ENCODE measurements at places on chromosomes 5 and 9.

- DNase-seq = no peak
Observed at GRCh38 chr5:169197343-169197742, 103.6 kb downstream of the SLIT3 start.

GRCh38 chr5:100900796-100901781, 2.0 kb downstream of the ST8SIA4 start:
- peak; percentile 46 for DNase-seq

DNA sequence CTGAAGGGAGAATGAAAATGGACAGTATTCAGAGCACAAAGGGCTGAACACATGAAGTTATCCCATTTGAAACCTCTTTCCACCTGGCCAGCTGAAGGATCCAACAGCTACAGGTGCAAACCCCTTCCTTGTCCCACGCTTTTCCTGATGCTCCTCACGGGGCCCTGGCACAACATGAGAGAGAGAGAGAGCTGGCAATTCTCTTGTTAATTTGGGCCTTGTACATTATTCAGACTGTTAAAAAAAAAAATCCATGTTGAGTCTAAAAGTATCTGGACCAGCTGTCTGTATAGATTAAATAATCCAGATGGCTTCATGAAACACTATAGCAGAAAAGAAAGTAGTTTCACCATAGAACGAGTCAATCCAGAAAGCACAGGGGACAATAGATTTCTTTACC, 74.1 kb downstream of the HMHB1 start:
- DNase-seq = peak; percentile 55

DNA sequence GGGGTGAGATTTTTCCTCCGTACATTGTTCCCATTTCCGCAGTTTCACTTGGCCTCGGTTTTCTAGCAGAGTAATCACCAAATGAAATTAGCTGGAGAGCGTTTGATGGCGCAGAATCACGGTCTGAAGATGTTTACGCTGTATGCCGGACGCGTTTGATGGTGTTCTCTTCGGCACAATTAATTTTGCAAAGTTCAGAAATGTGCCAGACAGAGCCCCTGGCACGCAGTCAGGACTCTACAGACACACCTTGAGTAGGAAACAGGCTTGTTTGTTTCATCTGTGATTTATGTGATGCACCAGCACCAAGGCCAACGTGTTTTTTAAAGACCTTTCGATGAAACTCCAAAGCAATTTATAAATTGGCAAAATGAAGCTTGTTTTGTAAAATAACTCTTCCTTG, 863 bp upstream of the LIFR start:
- no peak for DNase-seq

DNA sequence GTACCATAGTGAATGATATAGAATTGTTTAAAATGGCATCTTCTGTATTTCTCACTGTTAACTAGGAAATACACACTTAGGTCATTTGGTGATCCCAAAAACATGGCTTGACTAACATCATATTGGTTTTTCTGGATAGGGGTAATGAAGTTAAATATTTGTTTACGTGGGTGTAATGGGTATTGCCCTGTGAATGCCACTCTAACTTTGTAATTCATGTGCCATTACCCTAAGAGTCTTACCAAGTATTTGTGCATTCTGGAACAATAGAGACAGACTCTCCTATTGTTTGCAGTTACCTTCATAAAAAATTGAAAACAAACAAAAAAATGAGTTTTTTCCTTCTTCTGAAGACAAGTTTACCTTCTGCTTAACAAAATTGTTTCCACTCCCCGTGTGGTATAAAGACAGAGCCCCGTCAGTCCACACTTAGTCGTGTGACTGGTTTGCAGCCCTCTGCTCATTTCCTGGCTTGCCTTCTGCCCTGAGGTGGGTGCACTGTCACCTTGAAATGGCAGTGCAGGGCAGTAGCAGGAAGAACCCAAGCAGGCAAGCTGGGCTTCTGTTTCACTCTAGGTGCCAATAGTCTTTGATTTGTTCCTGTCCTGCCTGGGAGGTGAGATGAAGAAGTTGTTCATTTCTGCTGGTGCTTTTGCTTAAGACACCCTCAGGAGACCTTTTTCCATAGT, 9.6 kb upstream of the CATSPER3 start:
- no peak for DNase-seq

GRCh38 chr5:65815161-65815560, 93.2 kb downstream of the NLN start:
- no peak for DNase-seq

DNA sequence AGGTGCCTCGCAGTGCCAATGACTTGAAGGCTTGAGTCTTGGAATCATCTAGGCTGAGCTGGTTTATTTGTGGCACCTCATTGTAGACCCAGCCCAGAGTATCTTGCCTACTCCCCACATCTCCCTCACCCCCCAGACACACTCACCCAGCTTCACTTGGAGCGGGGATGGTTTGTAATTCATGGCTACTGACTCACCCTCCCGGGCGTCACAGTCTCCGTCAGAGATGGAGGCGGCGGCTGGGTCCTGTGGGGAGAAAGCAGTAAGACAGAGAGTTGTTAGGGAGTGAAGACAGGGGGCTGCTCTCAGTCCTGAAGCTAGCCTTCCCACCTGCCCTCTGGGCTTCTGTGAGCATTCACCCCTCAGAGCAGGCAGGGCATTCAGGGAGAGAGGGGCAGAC, 29.0 kb upstream of the MYORG start:
- no peak for DNase-seq

DNA sequence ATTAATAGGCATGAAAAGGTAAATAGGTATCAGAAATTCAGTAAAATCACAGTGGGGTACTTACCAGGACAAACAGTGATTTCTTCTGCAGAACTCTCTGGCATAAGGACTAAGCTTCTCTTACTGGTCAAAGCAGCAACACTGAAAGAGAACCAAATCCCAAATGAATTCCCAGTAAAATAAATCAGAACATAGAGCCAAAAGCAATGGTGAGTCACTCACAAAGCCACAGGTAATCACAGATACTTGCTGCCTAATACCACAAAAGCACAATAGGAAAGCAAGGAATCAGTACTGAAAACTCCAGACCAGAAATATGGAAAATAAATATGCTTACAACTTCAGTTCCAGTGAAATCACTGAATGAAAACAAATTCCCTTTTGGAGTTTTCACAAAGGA, 50.7 kb downstream of the UIMC1 start:
- no peak for DNase-seq

- peak; percentile 48 for DNase-seq
Observed at GRCh38 chr5:97528941-97529340, 345.9 kb upstream of the RIOK2 start.

- no peak for DNase-seq
Observed at GRCh38 chr5:78655746-78656290, 7.2 kb upstream of the LHFPL2 start.

DNA sequence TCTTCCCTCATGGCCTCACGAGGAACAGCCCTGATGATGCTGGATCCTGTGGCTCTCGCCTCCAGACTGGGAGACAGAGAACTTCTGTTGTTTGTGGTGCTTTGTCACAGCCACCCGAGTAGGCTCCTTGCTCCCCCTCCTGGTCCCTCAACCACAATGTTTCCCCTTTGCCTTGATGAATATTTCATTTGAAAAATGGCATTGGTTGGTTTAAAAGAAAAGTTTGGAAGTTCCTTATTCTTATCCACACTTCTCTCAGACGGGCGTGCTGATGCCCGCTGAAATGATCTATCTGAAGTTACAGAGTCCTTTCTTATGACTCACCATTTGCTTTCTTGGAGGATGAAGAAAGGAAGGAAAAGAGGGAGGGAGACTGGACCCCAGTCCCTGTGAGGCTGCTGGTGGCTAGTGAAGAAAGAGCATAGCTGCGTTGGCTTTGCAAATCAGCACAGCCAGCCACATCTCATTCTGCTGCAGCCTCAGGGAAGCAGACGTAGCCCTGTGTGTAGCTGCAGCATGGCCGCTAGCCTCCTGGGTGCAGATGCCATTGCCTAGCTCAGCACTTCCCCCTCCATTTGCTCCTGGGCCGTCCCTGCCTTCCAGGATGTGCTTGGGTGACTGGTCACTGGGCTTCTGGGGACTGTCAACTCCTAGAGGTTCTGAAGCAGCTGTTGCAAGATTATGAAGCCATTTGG, 185.9 kb downstream of the ERCC6L2 start:
- DNase-seq = no peak

GRCh38 chr9:113952676-113953075, 76.6 kb downstream of the ZNF618 start:
- DNase-seq = no peak

DNA sequence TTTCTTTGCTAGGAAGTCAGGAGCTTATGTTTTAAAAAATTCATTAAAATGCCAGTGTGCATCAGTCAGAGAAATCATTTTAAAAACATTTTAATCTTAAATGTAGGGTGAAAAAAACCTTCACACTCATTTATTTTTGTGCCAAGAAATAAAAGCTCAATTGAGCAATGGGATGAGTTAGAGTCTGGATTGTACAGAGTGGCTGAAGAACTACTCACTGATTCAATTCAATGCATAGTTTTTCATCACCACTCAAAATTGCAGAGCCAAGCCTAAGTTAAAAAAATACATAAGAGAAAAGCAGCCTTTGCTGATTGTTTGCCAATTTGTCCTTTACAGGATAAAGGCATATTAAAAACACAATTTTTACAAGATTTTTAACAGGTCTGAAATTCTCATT, 168.2 kb upstream of the DMRTA1 start:
- no peak for DNase-seq

DNA sequence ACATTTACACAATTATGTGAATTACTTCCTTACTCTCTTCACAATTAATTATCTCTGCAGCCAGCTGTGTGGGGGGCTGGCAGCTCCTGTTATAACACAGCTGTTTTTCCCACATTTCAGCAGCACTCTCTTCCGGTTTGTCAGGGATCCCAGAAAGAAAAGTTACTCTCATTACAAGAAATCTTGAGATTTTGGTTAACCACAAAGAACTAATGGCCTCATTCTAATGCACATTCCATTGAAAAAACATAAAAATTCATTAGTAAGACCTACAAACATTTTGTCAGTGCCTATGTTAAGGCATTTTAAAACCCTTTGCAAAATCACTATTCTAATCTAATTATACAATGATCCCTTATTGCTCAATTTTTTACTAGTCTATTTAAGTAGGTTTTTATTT, 64.1 kb downstream of the PDE4D start:
- no peak for DNase-seq

- no peak for DNase-seq
Observed at GRCh38 chr5:141841378-141842180, 36.6 kb downstream of the PCDH1 start.

DNA sequence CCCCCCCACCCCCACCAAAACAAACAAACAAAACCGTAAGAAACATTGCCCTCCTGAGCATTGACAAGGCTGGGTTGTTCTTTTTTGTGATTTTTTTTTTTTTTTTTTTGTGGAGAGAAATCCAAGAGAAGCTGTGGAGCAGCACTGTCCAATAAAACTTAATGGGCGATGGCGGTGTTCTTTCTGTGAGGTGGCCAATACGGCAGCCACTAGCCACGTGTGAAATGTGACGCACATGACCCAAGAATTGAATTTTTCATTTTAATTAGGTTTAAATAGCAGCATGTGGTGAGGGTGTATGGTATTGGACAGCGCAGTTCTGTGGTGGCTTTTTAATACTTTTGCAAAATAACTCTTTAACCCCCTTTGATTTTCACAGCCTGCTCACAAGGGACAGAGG, 251.1 kb downstream of the PDZD2 start:
- no peak for DNase-seq

GRCh38 chr5:172385707-172386106, 68.6 kb downstream of the SH3PXD2B start:
- no peak for DNase-seq

DNA sequence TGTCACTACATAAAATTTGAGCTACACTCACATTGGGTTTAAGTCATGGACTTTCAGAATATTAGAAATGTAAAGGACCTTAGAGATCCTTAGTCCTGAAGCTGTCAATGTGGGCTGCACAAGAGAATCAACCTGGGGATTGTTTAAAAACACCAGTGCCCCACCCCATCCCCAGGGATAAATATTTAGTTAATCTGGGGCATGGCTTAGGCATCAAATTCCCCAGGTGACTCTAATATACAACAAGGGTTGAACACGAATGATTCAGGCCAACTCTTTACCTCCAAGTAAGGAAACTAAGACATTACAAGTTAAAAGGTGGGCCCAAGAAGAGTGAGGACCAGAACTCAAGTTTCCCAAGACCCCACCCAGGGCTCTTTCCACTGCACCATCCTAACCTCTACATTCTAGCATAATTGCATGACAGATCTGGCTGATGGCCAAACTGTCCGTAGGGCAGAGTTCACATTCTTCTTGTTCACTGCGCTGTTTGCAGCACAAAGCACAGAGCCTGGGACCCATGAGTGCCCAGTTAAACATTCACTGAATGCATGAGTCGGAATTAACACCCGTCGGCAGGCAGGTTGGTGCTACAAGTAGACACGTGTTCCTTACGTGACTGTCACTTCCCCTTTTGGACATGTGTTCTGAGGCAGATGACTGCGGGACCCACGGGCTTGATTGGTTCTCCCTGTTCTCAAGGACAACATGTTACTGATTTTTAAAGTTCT, 25.2 kb downstream of the CYFIP2 start:
- no peak for DNase-seq

All from NCI-H1694 treated with DMSO at 0.1 percent for 48 hours (cell line).